CD8-positive, alpha-beta T cell (primary cell): ENCODE measurements at places on chromosomes 13 and 19.

DNA sequence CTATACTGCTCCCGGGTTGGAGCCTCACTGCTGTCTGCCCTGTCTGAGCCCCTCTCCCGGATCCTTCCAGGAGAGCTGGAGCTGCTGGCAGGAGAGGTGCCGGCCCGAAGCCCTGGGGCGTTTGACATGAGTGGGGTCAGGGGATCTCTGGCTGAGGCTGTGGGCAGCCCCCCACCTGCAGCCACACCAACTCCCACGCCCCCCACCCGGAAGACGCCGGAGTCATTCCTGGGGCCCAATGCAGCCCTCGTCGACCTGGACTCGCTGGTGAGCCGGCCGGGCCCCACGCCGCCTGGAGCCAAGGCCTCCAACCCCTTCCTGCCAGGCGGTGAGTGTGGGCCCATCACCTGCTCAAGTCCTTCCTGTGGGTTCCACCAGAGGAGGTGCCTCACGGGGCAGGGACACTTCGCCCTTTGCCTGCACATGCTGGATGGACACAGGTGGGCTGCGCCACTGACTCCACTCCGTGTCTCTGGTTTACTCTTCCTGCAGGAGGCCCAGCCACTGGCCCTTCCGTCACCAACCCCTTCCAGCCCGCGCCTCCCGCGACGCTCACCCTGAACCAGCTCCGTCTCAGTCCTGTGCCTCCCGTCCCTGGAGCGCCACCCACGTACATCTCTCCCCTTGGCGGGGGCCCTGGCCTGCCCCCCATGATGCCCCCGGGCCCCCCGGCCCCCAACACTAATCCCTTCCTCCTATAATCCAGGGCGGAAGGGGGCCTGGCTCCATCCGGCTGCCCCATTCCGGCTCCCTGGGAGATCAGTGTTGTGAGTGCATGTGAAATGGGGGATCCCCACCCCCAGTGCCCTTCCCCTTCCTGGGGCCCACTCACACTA is 19.8 kb downstream of the EPN1 start:
- DNase-seq: no peak

GRCh38 chr19:12090807-12091206 is 26.3 kb downstream of the ZNF844 start:
- DNase-seq: peak; percentile 62

GRCh38 chr13:113307491-113307890 is 10.5 kb downstream of the LAMP1 start:
- DNase-seq: no peak

DNA sequence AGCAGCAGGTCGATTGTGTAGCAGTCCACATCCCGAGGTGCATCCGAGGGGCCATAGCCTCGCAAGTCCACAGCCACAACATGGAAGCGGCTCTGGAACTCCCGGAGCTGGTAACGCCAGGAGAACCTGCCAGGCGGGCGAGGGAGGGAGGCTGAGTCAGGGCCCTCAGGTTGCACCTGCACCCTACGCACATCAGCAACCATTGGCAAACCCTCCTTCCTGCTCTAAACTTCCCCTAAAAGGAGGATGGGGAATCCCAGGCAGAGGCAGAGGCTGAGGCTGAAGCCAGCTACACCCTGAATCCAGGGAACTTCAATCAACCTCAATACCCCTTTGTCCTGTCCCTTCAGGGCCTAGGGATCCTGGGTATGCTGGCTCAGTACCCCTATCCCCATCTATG is 977 bp downstream of the EPHX3 start:
- no peak for DNase-seq

DNA sequence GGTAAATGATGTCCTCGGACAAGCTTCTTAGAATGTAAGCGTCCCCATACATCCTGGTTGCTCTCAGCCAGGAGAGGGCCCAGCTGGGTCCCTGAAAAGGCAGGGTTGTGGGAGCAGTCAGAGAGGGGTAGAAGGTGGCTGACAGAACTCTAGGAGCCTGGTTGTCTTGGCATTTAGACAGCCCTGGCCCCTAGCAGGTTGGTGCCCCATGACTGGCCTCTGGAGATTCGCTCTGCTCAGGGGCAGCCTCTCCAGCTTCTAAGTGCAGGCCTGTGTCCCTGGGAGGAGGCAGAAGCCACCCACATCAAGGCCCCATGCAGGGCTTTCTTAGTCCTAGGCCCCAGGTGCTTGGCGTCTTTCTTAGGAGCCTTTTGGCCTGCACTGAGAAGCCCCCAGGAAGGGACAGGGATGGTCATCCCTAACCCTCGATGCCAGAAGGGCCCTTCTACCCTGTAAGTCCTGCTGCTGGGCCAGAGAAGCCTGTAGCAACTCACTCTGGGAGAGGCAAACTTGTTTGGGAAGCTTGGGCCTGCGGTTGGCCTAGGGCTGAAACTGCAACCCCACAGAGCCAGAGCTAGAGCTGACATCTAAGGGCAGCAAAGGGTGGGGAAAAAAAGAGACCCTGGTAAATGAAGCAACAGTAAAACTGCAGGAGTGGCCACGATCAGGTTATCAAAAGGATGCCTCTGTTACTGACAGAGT is 2.8 kb upstream of the CDX2 start:
- DNase-seq: no peak

- DNase-seq: no peak
Measured at GRCh38 chr13:19759669-19760068, 23.1 kb downstream of the PSPC1 start.

- no peak for DNase-seq
Measured at GRCh38 chr19:45161738-45162607, 1.2 kb upstream of the NKPD1 start.
